Fibroblast of the conjunctiva (primary cell): ENCODE measurements at places on chromosomes 3 and 15.
A peak's percentile ranks its signal among the peaks of the same experiment; 100 is the strongest.

DNA sequence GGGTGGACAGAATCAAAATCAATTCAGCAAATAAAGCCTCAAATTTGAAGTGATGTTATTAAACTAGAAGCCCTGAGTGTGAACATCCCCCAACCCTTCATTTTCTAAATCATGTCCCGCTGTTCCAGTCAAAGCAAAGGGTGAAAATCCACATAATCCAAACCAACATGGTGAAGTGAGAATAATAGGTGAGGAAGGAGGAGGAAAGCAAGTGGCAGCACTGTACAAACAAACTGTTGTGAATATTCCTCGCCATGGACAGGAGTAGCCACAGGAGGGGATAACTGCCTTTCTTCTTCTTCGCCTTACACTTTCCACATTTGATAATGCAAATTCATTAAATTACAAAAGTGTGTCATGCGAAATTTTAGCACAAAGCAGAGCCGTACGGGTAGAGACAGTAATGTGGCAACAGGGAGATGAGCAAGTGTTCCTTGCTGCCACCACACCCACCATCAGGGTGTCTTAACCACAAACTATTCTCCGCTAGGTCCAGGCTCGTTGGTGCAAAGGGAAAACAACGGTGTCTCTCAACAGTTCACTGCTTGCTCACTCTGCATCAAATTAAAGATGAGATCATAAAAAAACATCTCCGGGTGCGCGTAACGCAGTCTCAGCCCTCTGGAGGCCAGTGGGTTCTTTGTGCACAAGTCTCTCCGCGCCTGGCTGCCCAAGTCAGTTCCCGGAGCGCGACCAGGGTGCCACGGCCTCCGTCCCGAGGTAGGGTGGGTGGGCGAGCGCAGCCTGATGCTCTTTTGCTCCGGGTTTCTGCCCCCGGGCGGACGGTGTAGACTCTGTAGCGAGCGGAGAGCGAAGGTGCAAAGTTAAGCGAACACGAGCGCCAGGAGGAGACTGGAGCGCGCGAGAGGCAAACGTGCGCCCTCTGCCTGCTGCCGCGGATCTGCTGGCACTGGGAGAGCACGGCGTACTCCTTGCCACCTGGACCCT is 6.7 kb downstream of the EPHA3 start:
- peak; percentile 9 for DNase-seq

- DNase-seq, result no peak
Observed at GRCh38 chr3:57383838-57384237, 91.4 kb upstream of the ASB14 start.

DNA sequence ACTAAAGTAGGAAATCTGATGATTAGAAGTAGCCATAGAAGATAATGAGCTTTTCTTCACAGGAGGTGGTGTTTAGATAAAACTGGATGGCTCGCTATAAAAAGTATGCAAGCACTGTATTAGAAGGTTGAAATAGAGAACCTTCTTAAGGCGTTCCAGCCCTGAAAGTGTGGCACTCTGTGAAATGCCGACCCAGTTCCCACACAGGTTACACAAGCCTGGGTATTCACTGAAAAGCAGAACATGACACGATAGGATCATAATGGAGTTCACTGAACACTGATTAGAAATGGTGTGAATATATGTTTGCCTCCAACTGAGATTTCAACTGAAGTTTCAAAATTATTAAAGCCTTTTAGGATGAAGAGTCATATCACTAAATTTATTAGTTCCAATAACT is 15.0 kb upstream of the LRRC34 start:
- DNase-seq, result no peak

DNA sequence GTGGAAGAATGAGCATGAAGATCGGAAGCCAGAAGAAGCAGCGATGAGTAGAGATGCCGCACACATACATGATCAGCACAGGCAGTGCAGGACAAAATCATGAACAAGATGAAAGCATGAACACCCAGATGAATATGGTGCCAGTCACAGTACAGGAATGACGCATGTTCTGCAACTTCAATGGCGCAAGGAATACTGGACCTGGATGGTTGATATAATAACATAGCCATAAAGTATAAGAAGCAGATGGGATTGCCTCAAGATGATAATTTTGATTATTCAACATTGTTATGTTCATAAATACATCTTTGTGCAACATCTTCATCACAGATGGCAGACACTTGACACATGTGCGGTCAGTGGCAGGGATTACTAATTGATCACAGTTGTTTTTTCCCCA is 59.7 kb upstream of the SLCO3A1 start:
- DNase-seq, result no peak

GRCh38 chr15:98000249-98001203 is 40.0 kb downstream of the ARRDC4 start:
- DNase-seq, result no peak

GRCh38 chr3:126743350-126743749 is 39.3 kb downstream of the CHCHD6 start:
- no peak for DNase-seq

- no peak for DNase-seq
Observed at GRCh38 chr3:28846971-28847478, 433.8 kb upstream of the RBMS3 start.
